ENCODE measurements at places on chromosomes 1 and 21. TPM values are rescaled to one million over a fixed set of nuclear protein-coding genes. Genes with fewer than 3 reads are reported as not detected.

C2CD4D gene
- total RNA-seq: 0.29 TPM

RAB4A gene
- total RNA-seq: 47.1 TPM

ACTN2 gene
- total RNA-seq: 2.8 TPM

MSH4 gene
- total RNA-seq: 0.96 TPM

AJAP1 gene
- 0.52 TPM for total RNA-seq

GJA4 gene
- 20.0 TPM for total RNA-seq

- peak; percentile 51 for DNase-seq
Observed at GRCh38 chr1:4616831-4617465, 37.5 kb upstream of the AJAP1 start.

DNA sequence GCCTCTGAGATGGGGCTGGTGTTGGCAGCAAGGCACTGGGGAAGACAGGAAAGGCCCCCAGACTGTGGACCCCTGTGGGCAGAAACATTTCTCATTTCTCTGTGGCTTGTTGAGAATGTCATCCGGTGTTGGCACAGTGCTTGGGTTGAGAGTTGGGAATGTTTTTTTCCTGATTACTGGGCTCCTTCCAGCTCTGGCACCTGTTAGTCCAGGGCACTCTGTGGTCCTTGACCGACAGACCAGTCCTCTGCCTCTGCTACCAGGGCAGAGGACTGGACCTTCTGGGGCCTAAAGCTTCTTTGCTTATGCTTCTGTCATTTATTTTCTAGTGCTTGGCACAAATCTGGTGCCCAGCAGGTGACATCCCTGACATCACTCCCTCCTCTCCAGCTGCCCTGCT is 4.8 kb upstream of the SPRR5 start:
- no peak for DNase-seq

DNA sequence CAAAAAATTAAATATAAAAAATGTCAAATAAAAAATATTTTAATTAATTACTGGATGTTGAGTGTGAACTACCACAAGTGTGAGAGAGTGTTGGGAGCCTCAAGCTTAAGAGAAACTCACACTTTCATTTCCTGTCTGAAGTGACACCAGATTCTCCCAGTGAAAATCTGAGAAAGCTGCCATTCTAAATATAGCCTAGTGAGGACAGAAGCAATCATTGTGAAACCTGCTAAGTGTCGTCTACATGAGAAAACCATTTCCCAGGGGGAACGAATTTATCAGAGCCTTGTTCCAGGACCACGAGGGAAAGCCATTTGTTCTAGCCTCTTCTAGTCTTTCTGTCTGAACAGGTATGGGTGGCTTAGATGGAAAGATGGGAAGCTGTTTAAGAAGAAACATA is 329.3 kb upstream of the PRMT6 start:
- no peak for DNase-seq

DNA sequence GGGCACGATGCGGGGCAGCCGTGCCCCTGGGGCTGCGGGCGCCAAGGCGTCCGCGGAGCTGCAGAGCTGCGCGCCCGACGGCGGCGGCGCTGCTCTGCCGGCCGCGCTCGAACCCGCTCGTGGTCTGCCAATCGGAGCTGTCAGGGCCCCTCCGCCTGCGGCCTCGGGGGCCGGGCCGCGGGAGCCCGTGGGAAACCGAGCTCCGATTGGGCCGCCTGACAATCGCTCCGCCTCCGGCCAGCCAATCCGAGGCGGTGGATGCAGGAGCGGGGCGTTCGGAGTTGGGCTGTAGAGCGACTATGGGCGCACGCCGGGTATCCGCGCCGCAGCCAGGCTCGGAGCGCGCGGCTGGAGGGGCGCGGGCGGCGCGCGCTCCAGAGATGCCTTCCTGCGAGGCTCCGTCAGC is 100.5 kb upstream of the SOD1 start:
- DNase-seq: peak; percentile 86

GRCh38 chr1:46477153-46477929 is 12.3 kb upstream of the DMBX1 start:
- peak; percentile 87 for DNase-seq

- peak; percentile 91 for DNase-seq
Observed at GRCh38 chr1:27402349-27402754, 9.9 kb downstream of the GPR3 start.

DNA sequence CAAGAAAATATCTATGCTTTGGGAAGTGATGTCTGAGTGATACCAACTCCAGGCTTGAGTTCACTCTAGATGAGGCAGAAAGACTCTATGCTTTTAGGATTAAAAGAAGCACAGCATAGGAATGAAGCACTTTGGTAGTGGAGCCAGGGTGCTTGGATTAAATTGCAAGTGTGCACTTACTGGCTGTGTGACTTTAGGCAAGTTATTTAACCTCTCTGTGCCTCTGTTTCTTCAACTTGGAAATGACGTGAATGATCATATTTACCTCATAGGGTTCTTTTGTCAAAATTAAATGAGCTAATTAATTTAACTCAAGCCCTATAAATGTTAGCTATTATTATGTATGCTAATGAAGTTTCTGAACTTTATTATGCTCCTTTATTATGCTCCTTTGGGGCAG is 446.1 kb downstream of the TTLL7 start:
- DNase-seq: no peak

- DNase-seq: no peak
Observed at GRCh38 chr1:219379691-219380090, 206.0 kb downstream of the LYPLAL1 start.

- DNase-seq: no peak
Observed at GRCh38 chr21:42495027-42495426, 997 bp downstream of the RSPH1 start.

- DNase-seq: peak; percentile 60
Observed at GRCh38 chr1:226625326-226625725, 76.8 kb downstream of the STUM start.

DNA sequence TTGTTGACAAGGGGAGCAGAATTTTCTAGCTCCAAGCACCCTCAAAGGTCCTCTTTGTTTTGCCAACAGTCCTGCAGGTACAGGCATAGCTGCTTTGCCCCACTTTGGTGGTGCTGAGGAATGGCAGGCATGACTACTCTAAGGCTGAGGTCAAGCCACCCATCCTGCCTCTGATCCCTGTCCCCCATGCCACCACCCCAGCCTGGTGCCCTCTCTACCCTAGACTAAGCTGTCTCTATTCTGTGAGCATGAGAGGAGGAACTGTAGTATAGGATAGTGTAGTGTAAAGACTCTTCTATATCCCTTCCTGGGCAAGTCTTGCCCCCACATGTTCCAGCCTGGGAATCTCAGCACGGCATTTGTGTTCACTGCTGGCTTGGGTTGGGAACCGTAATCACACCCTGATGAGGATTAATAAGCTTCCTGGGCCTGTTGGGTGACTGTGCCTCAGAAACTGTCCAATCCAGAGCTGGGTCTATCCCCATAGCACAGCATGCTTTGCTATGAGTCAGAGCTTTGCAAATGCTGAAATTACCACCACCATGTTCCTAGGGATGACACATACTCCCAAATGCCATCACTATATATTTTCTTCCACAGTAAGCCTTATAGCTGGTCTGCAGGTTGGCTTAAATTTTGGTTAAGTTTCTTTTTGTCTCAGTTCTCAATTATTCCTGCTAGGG is 105.7 kb upstream of the PPP2R5A start:
- no peak for DNase-seq

DNA sequence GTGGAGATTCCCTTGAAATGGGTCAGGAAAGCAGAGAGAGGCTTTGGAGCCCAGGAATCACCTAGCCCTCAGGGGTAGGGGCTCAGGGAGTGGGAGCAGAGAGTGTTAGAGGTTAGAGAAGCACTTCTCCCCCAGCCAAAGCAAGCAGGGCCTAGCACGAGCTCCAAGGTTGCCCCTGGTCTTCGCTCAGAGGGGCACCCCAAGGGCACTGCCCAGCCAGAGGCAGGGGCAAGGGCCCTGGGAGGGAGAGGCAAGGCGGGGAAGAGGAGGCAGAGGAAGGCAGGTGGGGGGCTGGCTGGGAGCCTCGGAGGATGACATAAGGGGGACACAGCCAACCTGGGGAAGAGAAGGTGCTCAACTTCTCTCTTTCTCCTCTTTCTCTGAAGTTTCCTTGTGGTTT is 71.9 kb downstream of the CASZ1 start:
- no peak for DNase-seq

DNA sequence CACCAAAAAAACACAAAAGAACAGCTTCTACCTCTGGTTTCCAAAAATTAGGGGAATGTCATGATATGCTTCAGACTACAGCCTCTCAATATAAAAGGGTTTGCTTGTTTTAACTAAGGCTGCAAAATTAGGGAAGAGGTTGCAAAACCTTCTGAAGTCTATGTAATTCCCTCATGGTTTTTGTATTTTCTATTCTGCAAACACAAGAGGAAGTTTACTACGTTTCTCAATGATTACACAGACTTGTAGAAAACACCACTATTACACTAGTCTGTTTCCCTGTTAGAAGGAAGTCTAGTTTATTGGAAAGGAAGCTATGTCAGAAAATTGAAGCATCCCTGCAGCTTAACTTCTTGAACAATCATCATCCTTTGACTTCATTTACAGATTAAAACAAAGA is 229.7 kb upstream of the FMN2 start:
- DNase-seq: no peak

DNA sequence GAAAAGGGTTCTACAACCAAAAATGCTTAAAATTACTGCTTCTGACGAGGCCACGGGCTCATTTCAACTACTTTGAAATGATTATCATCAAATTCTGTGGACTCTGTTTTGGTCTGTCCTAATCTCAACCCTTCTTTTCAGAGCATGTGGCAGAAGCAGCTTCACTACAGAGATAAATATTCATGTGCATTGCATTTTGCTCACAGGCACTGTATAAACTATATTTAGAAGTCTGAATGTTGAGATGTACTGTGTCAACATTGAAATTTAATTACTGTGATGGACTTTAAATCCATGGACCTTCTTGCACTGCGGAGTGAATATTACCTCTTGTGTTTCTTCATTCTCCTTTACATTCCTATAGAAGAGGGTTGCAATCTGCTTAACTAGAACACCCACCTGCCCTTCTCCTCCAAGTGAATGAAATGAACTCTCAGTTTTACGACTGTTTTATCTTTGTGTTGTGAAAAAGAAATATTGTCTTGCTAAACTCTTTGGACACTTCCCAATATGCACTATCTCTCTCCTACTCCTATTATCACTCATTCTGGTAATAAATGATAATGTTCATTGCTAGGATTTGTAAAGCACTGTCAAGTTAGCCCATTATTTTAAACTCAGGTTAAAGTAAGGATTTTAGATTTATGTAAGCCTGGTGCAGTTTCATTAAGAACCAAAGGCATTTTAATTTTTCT is 281.2 kb upstream of the ST6GALNAC5 start:
- no peak for DNase-seq

GRCh38 chr1:119367432-119368124 is 1.0 kb upstream of the HAO2 start:
- no peak for DNase-seq

- DNase-seq: no peak
Observed at GRCh38 chr1:163085041-163085903, 16.1 kb downstream of the RGS4 start.
